GM18507 (cell line): ENCODE measurements at places on chromosomes 1 and 21.

DNA sequence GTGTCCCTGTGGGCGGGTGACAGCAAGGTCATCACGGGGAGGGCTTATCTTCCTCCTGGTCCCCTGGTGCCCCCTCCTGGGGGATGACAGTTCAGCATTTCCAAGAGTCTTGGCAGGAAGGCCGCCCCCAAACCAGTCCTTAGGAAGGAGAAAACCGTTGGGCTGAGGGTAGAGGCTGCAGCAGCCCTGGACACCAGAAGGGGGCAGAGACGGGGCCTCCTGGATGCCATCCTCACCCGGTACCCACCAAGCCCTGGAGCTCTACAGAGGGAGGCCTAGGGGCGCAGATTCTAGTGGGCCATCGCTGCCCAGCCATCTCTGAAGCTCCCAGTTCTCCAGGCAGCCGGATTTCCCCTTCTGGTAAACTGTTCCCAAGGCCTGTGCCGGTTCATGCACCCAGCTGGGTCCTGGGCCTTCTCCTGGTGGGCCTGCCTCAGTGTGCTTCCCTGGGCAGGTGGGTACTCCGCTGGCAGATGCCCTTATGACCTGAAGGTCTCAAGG lies 14.8 kb upstream of the ZNF669 start:
- DNase-seq, result no peak

DNA sequence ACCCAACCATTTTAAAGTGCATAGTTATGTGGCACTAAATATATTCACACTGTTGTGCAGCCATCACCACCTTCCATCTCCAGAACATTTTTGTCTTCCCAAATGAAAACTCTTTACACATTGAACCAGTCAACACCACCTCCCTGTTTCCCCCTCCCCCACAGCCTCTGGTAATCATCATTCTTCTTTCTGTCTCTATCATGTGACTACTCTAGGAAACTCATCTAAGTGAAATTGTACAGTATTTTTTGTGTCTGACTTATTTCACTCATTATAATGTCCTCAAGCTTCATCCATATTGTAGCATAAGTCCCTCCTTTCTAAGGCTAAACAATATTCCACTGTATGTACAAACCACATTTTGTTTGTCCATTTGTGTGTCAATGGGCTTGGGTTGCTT lies 128.0 kb downstream of the RUNX1 start:
- DNase-seq, result no peak

- DNase-seq, result peak; percentile 65
These were observed 1.5 kb downstream of the TOMM40L start for GRCh38 chr1:161227196-161227871.

- DNase-seq, result no peak
These were observed 8.7 kb downstream of the B3GALNT2 start for GRCh38 chr1:235495551-235495950.

GRCh38 chr21:31873696-31874599 lies 1.1 kb downstream of the HUNK start:
- no peak for DNase-seq

- DNase-seq, result no peak
These were observed 103.9 kb downstream of the DPYD start for GRCh38 chr1:97816927-97817326.

GRCh38 chr1:76074321-76075187 lies at the start of gene ST6GALNAC3:
Gene ST6GALNAC3 (plus strand): TSS chr1:76074746.
- DNase-seq, result peak; percentile 17

DNA sequence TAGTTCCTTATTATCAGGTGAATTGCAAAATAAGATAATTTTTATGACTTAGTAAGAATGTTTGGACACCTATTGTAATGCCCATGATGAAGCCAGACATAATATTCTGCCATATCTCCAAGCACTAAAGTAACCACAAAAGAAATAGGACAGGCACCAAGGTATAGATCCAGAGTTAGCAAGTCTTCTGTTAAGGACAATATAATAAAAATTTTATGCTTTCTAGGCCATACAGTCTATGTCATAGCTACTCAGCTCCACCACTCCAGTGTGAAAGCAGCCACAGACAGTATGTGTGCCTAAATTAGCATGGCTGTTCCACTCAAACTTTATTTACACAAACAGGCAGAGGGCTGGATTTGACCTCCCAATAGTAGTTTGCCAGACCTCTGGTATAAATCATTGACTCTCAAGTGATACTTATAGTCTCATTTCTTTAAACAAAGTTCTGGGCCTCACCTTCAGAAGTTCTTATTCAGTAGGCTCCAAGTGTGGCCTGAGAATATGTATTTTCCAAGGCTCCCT lies 88.3 kb downstream of the SCMH1 start:
- DNase-seq, result no peak

DNA sequence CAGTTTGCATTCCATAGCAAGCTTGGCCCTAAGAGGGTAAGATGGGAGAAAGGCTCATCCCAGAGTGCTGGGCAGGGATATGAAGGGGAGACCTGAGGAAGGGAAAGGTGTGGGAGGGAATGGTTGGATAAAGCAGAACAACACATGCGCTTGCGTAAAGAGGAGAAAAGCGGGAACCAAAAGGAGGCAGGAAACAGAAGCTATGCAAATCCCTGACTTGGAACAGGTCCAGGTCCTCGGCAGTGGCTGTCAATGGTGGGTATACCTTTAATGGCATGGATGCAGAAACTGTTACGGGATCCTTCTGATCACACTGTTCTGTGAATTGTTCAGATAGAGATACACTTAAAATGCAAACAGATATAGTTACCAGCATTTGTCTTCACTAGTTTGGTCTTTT lies 455.6 kb downstream of the SIPA1L2 start:
- DNase-seq, result no peak

- DNase-seq, result no peak
These were observed 2.4 kb downstream of the FCN3 start for GRCh38 chr1:27372022-27372807.

DNA sequence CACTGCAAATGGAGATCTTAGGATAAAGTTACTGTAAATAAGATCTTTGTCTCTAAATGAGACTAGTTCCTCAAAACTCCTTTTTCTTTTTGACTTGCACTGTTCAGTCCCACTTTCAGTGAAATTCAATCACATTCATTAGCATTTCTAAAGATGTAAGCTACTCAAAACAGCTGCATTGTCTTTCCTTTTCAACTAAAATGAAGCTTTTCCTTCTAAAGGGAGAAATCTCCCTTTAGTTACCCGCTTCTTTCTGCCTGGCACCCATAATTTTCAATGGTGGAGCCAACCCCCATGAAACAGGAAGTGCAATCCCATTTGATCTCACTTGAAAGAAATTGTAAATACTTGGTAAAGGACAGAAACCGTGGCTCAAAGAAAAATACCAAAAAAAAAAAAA lies 387.4 kb upstream of the PKN2 start:
- DNase-seq, result no peak

DNA sequence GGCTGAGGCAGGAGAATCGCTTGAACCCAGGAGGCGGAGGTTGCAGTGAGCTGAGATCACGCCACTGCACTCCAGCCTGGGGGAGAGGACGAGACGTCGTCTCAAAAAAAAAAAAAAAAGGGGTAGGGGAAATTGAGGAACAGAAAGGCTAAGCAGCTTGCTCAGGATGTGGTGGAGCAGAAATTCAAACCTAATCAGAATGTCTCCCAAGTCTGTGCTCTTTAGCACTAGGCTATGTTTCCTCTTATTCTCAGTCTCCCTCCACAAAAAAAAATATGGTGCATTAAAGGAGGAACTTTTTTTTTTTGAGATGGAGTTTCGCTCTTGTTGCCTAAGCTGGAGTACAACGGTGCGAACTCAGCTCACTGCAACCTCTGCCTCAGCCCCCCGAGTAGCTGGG lies 114.2 kb downstream of the SLC16A1 start:
- DNase-seq, result no peak

GRCh38 chr1:12201352-12202189 lies 28.3 kb upstream of the VPS13D start:
- DNase-seq, result no peak

- no peak for DNase-seq
These were observed 35.0 kb downstream of the C21orf91 start for GRCh38 chr21:17784180-17784598.

- no peak for DNase-seq
These were observed 89.0 kb upstream of the RAVER2 start for GRCh38 chr1:64655861-64656260.

DNA sequence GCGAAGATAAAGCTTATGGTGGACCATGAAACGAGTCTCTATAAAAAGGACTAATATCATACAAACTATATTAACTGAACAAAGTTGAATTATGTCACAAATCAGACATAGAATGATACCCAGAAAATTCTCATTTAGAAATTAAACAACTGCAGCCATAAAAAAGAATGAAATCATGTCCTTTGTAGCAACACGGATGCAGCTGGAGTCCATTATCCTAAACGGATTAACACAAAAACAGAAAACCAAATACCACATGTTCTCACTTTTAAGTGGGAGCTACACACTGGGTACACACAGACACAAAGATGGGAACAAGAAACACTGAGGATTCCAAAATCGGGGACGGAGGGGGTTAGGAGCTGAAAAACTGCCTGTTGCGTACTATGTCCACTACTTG lies 11.5 kb downstream of the COP1 start:
- no peak for DNase-seq

GRCh38 chr1:87024936-87025540 lies 110.6 kb downstream of the HS2ST1 start:
- DNase-seq, result no peak

GRCh38 chr1:18794561-18794960 lies 64.9 kb downstream of the TAS1R2 start:
- no peak for DNase-seq

GRCh38 chr1:75423616-75424015 lies 187.3 kb downstream of the SLC44A5 start:
- DNase-seq, result no peak

GRCh38 chr1:33222381-33222780 lies 33.9 kb upstream of the ZNF362 start:
- no peak for DNase-seq

GRCh38 chr1:93672069-93672468 lies 9.6 kb downstream of the BCAR3 start:
- no peak for DNase-seq

- DNase-seq, result peak; percentile 63
These were observed 85.1 kb downstream of the KCNN3 start for GRCh38 chr1:154784924-154785531.

GRCh38 chr1:38246955-38247952 lies 200.7 kb upstream of the POU3F1 start:
- DNase-seq, result no peak
